ENCODE measurements at places on chromosomes 11 and 22.

GRCh38 chr11:73308961-73309919 is 1.2 kb downstream of the ARHGEF17 start:
- no peak for DNase-seq

DNA sequence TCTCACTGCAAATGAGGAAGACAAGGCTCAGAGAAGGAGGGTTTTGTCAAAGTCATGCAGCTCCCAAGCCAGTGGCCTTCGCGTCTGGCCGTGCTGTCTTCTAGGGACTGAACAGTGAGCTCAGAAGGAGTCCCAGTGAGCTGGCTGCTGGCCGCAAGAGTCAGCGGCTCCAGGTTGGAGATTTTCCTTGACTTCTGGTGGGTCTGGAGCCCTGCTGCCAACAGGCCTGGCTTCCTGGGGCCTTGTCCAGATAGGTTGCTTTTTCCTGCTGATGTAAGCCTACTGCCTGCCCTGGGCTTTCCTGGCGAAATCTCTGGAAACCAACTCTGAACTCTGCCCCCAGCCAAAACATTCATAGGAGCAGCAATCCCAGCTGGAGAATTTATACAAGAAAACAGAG is 272.7 kb upstream of the CADM1 start:
- no peak for DNase-seq

GRCh38 chr22:39983346-39983745 is 11.4 kb upstream of the FAM83F start:
- no peak for DNase-seq

DNA sequence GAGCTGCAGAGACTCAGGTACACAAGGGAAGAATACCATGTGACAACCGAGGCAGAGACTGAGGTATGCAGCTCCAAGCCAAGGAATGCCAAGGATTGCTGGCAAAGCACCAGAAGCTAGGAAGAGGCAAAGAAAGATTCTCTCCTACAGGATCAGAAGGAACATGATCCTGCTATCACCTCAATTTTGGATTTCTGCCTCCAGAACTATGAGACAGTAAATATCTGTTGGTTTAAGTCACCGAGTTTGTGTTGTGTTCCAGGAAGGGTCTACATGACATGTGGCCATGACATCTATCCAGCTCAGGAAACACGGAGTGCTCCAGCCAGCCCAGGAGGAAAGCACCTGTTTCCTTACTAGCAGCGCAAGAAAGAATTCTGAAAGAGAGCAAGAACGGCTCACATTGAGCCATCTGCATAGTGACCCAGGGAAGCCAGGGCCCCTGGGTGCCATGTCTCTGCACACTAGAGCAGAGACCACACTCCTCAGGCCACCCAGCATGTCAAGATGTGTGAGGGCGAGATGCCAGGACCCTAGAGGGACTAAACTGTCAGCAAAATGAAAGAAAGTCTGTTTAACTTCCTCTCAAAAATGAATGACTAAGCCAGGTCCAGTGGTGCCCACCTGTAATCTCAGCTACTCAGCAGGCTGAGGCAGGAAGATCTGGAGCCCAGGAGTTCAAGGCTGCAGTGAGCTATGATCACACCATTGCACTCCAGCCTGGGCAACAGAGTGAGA is 35.6 kb upstream of the GALNT18 start:
- DNase-seq, result no peak

GRCh38 chr11:44269369-44270351 is 40.3 kb downstream of the ALX4 start:
- no peak for DNase-seq

DNA sequence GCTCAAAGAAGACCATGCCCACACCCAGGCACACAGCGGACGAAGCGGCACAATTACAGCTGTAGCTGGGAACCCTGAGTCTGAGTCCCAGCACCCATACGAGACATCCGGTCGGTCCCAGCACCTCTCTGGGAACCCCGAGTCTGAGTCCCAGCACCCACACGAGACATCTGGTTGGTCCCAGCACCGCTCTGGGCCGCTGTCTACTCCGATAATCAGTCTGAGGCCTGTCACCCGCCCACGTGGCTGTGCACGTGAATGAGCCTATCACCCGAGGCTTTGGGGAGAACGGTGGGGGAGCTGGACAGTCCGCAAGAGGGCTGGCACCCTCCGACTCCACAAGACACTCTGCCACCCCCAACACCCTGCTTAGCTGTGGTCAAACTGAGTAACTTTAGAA is 6.2 kb downstream of the TTLL8 start:
- DNase-seq, result no peak

DNA sequence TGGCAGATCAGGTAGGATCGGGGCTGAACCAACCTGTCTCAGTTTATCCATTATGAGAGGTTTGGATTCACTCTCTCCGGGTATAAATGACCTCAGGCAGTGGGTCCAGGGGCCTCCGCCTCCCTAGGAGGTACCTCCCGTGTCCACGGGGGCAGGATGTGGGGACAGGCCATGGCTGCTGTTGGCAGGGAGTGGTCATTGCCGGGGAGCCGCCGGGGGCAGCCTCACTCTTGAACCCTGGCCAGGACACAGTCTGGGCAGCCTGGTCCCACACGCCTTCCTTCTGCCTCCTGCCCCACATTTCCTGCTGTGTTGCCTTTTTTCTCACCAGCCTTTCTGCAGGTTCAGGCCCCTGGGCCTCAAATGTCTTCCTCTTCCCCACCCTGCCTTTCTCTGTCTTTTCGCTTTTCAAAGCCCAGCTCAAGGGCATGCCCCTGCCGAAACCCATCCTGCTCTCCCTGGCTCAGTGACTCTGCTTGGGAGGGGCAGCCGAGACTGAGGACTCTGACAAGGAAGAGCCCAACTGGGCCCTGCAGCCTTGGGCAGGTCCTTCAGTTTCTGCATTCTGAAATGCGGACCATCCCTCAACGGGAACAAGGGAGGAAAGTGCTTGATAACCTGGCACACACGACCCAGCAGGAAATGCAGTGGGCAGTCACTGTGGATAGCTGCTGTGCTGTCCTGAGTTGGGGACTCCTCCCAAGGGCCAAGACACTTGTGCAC is 31.1 kb downstream of the ZC3H7B start:
- no peak for DNase-seq

GRCh38 chr11:61542024-61542461 is 33.5 kb downstream of the LRRC10B start:
- DNase-seq, result no peak

GRCh38 chr22:33883561-33883960 is 36.7 kb downstream of the LARGE1 start:
- DNase-seq, result no peak

DNA sequence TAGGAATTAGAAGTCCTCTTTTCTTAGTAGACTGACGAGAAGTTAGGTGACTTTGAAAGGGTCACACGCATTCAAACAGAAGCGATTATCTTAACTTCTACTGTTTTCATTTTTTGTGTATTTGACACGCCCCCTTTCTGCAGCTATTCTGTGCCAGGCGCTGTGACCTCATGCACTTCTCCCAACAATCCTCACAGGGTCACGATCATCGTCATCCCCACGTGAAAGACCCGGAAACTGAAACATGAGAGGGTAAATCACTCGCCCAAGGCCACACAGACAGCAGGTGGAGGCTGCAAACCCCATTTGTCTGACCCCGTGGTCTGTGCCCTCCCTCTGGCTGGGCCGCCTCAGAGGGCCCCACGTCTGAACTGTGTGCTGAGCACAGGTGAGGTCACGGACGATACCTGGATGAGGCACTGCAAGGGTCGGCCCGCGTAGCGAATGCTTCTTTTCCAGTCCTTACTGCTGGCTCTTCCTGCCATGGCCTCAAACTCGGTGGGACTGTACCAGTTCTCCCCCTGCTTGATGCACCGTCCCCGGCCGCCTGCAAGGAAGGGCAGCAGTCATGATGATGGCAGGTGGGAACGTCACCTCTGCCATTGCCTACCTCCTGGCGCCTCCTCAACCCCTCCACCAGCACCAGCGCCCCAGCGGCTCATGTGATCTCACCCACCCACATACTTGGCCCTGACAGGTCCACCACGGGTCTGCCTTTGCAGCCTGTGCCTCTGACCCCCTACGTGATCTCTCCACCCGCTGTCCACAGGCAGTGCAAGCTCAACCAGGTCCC is 8.4 kb downstream of the DEAF1 start:
- DNase-seq, result no peak

DNA sequence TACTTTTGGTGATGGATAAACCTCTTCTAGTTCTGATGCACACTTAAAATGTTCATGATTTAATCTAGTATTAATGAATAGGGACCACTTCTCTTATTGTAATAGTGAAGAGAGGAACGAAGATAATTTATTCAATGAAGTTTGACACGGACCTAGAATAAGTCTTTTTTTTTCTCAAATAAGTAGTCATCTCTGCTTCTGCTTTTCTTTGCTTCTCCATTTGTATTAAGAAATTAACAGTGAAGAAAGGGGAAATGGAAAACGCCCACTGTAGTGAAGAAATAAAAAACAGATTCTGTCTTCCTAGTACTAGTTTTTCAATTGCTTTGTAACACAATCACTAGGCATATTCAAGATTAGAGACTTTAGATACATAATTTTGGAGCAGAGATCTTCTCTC is 73.0 kb downstream of the CD44 start:
- no peak for DNase-seq

DNA sequence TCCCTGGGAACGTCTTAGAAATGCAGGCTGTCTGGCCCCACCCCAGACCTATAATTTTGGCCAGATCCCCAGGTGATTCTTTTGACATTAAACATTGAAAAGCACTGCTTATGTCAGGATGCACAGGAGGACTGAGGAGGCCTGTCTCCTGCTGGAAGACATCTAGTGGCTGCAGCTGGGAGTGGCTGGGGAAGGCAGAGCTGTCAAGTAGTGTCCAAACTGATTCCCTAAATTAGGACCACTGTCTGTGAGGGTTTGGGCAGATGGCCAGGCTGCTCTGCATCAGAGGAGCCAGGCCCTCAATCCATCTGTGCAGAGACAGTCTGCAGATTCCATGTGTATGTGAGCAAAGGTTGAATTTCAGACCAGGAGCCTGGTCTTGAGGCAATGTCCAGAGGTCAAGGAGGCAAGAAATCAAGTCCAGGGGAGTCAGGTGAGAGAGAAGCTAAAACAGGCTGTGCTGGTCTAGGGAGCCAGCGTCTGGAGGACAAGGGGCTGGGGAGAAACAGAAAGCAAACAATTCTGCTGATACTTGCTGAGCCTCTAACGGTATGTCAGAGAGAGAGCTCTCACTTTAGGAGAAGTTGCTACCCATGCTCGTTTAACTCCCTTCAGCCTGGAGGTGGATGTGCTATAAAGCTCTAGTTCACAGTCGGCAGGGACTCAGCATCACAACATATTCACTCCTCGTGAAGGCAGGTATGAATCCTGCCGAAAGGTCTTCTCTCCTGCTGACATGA is 15.3 kb upstream of the SYTL2 start:
- DNase-seq, result no peak

DNA sequence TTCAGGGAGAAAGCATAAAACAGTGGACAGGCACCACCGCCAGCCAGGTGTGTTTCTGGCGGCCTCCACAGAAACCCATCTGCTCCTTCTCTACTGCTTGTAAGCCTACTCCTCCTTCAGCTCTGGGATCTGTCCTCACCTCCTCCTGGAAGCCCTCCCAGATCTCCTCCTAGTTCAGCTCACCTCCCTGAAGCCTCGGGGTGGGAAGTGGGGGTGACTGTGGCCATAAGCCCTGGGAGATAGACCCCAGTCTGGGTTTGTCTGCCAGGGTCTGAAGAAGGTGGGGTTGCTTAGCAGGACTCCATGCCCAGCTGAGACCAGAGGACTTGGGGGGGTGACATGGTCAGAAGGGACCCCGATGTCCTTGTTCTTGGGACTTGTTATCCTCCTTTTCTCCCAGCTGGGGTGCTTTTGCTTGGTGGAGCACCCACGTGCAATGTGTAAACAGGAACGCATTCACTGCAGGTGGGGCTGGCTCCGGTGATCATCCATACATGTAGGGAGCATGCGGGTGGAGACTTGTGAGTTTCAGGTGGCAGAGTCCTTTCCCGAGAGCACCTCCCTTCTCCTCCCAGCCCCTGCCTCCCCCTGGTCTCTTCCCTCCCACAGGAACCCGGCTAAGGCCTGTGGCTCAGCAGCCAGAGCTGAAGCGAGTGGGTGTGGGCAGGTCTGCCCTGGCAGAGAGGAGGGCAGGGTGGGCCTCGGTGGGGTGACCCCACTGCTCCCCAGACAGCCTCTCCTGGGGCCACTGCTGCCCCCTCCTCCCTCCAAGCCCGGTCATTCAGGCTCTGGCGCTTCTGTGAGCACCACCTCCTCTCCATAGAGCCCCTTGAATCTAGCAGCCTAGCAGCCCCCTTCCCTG is 25.9 kb downstream of the MRGPRG start:
- no peak for DNase-seq

DNA sequence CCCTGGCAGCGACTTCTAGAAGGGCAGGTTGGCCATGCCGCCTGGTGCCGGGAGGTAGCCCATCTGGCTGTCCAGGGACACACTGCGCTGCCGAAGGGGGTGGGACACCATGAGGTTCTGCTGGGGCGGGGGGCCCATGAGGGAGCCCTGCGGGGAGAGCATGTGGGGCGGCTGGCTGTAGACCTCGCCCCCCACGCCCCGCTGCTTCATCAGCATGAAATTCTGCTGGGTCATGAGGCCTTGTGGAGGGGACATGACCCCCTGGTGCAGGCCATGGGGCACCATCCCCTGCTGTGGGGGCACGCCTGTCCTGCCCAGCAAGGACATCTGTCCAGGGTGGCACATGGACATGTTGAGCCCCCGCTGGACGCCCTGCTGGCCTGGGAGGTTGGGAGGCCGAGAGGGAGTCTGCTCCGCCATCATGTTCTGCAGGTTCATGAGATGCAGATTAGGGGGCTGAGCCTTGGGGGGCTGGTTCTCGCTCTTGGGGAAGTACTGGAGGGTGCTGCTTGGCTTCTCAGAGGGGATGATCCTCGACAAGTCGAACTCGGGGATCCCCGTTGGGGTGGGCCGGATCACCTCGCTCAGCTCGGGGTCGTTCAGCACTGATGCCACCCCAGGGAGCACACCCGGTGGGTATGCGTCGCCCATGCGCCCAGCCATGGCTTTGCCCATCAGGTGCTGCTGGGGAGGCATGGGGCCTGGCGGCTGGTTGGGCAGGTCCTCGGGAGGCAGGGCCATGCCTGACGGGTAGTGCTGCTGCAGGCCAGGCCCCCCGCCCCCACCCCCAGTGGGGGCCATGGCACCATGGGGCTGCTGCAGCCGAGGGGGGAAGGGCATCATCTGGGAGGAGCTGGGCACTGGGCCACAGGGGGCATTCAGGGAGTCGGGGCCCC is 15.0 kb downstream of the CXCR5 start:
- DNase-seq, result no peak

DNA sequence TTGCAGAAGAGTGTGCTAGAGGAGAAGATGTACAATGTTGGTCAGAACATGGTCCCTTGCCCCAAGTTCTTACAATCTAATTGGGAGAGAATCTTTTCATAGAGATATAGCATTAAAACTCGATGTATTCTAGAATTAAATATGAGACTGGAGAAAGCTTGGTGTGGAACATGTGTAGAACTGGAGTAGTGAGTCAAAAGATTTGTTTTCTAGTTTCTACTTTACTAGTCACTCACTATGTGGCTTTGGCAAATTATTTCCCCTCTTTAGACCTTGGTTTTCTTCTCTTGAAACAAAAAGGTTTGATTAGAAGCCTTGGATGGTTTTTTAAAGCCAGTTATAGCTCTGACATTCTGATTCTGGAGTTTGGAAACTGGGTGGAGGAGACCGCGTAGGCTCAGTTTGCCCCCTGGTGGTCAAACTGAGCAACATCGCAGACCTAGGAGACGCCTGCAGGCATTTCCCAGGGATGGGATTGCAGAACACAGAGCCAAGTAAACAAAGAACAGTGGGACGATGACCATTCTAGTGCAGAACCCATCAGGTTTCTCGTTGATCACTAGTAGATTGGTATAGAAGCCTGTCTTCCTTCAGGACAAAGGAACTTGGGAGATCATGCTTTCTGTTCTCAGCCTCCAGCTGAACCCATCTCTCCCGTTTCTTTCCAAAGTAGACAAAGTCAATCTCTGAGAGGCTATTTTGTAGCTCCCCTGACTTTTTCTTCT is 8.5 kb upstream of the CHRDL2 start:
- DNase-seq, result peak; percentile 20

GRCh38 chr11:8690374-8691342 is 8.1 kb downstream of the RPL27A start:
- no peak for DNase-seq

Data from activated T-helper 1 cell treated with anti-CD3 and anti-CD28 coated beads, Interleukin-2, amount 50 U/mL, for 16 hours (primary cell).